ENCODE measurements at places on chromosomes 16 and 17. TPM values are rescaled to one million over a fixed set of nuclear protein-coding genes. Genes with fewer than 3 reads are reported as not detected.

- DNase-seq, result no peak
These were observed 7.1 kb upstream of the RHBDL3 start for GRCh38 chr17:32258383-32259140.

DNA sequence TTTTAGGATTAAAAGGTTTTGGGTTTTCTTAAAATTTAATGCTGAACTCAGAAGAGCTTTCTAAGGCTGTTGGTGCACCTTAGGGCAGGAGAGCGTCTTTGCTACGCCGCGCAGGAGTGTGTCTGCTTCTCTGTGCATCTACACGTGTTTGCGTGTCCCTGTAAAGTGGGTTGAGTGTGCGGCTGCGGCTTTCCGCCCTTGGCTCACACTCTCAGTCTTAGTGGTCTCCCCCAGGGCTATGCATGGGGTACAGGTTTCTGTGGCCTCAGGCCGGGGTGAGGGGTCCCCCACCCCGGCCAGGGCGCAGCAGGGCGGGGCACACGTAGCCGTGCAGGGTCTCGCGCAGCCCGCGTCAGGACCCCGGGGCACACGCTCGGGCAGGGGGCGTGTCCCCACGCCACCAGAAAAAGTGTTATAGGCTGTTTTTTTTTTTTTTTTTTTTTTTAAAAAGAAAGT, 727 bp upstream of the TENT4B start:
- no peak for DNase-seq

DNA sequence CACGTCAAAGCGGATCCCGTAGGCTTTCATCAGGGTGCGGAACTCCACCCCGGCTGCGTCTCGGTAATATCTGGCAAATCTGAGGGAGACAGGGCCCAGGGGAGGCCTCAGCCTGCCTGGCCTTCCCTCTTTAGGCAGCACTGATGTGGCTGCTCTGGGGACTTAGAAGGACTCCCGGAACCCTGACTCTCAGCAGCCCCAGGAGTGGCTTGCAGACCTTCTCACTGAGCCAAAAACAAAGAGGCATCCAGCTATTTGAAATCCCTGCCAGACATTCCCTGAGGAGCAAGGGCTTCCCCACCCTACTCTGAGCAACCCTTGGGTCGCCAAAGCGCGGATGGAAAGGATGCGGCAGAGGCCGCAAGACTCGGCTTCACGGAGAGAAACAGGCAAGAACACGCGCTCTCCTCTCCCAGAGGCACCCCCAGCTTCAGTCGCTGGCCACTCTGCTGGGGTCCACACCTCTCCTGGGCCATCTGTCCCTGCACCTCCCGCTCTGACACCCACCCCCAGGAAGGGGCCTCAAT, 7.9 kb downstream of the P2RX5 start:
- DNase-seq, result no peak

Gene PLXDC1
- total RNA-seq, result 4.9 TPM

Gene ZMYND15
- total RNA-seq, result 2.3 TPM

Gene MYH11
- total RNA-seq, result 75.7 TPM
